ENCODE measurements at places on chromosomes 6 and 20.

DNA sequence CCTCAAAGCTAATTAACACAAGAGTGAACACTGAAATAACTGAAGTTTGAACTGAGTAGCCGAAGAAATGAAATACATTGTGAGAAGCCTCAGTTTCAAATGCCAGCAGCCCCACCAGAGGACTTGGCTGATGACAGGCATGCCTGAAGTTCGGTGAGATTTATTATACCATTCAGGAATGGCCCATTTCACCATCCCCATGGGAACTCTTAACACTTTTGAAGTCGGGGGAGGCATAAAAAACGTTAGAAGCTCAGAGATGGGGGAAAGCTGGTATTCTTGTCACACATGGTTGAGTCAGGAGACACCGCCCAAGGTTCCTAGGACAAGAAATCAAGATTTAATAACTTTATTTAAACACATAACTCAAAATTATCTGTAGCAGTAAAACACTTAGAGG, 17.6 kb upstream of the SLC22A3 start:
- DNase-seq: no peak

DNA sequence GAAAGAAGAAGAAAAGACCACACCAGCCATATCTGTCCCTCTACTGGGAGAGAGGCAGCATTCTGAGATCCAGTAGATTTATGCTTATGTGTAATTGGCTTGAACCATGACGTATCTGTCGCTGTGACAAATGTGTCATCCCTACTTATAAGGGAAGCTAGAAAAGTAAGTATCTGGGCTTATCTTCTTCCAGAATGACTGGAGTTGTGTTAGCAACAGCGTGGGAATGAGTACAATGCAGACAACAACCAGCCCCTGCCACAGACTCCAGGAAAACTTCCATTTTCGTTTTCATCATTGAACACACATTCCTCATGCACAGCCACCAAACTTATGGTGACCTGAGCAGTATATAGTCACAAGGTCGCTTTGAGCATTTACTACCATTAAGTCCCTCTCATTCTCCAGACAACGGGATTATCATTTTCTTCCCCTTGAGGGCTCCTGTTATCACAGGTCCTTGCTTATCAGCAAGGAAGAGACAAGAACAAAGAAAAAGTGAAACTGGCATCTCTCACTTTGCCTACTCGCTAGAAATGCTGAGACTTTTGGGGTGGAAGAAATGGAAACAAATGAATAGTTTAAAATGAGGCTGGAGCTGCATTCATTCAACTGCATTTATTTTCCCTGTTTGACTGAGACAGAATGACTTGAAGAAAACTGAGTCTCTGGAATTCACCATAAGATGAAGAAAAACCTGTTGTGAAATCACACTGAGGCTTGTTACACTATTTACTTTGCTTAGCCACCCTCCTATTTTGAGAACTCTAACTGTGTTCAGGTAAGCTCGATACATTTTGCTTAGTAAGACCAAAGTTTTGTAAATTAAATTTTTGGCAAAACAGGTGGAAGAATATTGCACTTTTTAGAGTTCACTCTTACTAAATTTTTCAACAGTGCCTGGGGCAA, 149.3 kb upstream of the FOXQ1 start:
- no peak for DNase-seq

- DNase-seq: no peak
Measured at GRCh38 chr6:31943742-31944141, 2.2 kb upstream of the CFB start.

DNA sequence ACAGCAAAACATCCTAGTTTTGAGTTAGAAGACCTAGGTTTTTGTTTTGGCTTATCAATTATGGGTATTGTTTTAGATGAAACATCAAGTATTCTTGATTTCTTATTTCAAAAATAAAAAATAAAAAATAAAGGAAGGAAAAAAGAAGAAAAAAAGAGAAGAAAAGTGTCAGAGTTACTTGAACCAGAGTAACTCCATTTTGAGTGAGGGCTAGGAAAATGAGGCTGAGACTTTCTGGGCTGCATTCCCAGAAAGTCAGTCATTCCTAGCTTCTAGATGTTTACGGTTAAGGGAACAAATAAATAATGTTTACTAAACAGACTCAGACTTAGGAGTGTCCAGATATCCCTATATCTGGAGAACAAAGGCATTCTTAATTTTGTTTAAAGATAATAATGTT, 45.3 kb upstream of the HFE start:
- no peak for DNase-seq

- DNase-seq: no peak
Measured at GRCh38 chr6:99573980-99574617, 5.6 kb upstream of the CCNC start.

DNA sequence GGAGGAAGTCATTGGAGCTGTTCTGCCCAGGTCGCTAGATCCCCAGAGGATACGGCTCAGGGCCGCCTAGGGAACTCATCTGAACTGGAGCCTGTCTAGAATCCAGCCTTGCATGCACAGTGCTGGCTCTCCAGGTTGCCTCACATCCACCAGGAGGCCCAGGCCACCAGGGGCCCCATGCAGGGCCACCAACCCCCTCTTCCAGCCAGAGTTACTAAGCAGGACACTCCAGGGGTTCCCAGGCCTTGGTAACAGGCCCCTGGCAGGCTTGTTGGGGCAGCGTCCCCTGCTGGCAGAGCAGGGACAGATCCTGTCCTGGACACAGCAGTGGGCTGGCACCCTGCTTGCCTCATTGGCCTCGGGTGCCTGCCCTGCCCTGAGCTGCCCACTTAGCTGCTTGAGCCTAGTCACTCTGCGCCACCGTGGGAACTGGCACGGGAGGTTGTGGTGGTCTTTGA, 35.3 kb downstream of the EFCAB8 start:
- DNase-seq: no peak

GRCh38 chr6:81940451-81940985, 188.0 kb upstream of the TENT5A start:
- no peak for DNase-seq

DNA sequence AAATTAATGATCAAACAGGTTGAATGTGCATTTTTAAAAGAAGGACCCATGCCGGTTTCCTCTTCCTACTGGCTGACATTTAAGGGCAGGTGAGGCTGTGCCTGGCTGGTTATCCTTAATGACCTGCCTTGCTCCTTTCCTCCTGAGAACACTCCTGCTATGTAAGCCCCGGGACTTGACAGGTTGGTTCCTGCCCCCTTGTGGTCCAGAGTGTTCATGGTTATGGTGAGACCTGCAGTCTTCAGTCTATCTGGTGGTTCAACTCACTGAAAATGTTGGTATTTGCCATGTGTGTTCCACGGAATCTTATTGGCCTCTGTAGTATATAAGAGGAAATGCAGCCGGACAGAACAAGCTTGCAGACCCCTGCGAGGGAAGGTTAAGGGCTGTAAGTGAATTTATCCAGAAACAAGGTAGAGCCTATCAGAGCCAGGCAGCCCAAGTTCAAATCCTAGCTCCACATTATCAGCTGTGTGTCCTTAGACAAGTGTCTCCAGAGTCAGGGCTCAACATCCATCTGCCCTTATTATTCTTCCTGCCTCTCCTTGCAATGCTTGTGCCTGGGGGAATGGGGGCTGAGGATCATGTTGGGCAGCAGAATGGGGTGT, 5.2 kb upstream of the BPIFA3 start:
- peak; percentile 34 for DNase-seq

GRCh38 chr20:62922451-62922921, 3.8 kb downstream of the DIDO1 start:
- DNase-seq: no peak

DNA sequence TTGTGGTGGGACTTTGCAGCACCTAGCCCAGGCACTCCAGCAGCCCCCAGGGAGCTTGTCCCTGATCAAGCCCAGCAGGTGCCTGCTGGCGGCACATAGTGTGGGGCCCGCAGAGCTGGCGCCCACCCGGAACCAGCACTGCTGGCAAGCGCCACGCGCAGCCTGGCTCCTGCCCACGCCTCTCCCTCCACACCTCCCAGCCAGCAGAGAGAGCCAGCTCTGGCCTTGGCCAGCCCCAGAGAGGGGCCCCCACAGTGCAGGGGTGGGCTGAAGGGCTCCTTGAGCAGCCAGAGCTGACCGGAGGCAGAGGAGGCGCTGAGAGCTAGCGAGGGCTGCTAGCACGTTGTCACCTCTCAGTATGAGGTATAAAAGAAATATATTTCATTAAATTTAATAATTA, 716.5 kb upstream of the MAP3K7 start:
- no peak for DNase-seq

- no peak for DNase-seq
Measured at GRCh38 chr20:4913147-4913546, 88.2 kb downstream of the SLC23A2 start.

GRCh38 chr20:39298571-39299506, 336.7 kb downstream of the DHX35 start:
- DNase-seq: no peak

DNA sequence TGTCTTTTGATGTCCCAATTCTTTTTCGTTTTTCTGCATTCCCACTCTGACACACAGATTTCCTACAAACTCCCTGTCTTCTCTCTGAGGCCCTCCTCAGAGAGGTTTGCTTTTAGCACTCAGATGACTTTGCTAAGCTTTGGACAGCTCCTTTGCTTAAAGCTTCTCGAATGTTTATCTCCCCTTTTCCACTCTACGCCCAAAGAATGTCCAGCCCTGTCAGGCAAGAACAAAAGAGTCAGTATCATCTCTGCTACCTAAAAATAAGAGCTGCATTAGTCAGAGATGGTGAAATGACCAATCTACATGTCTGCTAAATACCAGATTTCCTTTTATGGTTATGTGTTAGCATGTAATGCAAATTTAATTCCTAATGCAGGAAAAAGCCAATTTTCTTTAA, 56.8 kb downstream of the PREP start:
- DNase-seq: no peak

- no peak for DNase-seq
Measured at GRCh38 chr20:22523499-22524392, 60.6 kb downstream of the FOXA2 start.

GRCh38 chr20:20343932-20344331, 24.0 kb upstream of the INSM1 start:
- DNase-seq: peak; percentile 25

- no peak for DNase-seq
Measured at GRCh38 chr6:45552536-45552935, 174.8 kb upstream of the SUPT3H start.

DNA sequence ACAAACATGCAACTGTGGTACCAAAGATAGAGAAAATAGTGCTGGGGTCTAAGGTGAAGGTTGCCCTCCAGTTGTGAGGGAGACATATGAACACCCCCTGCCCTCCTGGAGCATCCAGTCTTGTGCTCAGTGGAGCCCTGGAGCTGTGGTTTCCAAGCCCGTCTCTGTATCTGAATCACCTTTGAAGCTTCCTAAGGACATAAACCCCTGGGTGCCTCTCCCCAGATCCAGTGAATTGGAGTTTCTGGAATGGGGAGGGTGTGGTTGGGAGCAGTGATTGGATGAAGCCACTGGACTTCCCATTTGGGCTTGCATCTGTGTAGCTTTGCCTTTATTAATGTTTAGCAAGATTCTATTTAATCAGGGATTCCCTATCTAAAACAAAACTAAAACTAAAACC, 22.4 kb upstream of the E2F3 start:
- DNase-seq: no peak

- DNase-seq: no peak
Measured at GRCh38 chr6:44072452-44072958, 54.7 kb downstream of the MRPL14 start.

DNA sequence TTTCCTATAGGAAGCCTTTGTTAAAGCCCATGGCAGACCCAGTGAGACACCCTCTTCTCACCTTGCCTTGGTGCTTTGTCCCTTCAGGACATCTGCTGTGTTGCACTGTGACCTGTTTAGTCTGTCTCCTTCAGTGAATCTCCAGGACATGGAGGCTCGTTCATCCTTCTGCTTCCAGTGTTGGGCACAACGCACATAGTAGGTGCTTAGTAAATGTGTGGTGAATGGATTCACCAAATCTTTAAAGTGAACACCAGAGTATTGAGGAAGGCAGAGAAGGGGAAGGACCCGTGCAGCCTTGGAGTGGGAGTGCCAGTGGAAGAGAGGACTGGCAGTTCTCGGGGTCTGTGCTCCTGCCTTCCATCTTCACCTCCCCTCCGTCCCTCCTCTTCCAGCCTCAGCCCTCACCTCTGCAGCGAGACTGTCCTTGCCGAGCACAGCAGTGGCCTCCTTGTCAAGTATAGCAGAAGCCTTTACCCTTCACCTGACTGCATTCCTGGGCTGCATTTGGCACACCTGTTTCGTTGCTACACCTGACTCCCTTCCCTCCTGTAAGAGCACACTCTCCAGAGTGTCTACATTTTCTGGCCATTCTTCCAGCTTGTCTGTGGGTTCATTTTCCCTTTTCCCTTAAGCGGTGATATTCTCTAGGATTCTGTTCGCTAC, 49.2 kb downstream of the ARID1B start:
- DNase-seq: no peak

DNA sequence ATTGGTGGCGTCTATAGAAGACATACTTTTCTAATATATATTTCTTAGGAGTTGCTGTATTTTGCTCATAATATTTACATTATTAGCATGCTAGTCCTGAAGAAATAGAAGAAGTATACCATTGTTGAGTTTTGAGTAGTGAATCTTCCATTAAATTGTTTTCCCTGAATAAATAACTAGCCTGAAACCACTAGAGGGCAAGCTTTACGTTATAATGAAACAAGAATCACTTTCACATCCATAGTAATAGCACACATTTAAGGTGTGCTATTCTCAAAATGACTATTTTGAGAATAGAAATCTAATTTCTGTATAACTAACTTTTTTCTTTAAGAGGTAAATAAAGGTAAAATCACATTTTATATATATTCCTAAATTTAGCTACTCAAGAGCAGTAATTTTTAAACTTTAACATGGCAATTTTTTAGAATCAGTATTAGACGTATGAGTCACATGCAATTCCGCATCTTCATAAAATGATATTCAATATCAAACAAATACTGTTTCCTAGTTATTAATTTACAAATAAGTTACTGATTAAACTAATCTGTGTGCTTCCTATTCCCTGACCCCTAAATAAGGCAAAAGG, 213.2 kb upstream of the MANEA start:
- peak; percentile 10 for DNase-seq

DNA sequence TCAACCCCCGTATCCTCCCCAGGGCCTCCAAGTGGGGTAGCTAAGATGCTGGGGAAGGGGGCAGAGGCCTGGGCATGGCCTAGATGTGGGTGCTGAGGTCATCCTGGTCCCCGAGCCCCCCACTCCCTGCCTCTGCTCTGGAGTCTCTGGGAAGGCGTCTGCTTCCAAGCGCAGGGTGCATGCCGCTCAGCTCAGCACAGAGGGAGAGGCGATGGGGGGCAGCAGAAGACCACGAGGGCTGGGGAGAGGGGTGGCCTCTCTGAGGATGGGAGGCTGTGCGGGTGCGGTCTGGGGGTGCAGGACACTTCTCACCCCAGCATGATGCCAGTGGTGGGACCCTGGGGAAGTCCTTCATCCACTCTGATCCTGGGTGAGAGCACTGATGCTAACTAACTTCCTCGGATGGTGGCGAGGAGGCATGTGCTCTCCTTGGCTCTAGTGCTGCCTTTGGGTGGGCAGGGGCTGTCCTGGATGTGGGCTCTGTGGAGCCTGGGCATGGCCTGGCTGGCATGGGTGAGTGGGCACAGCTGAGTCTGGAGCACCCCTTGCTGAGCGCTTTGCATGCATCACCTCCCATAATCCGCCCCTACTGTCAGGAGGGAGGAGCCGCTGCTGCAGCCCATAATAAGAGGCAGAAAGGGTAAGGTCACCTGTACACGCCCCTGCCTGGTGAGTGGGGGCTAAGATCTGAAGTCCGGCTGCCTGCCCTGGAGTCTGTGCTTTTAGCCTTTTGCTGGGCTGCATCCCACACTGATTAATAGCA, 34.7 kb downstream of the EFCAB8 start:
- no peak for DNase-seq

GRCh38 chr6:96899019-96899418, 1.3 kb upstream of the NDUFAF4 start:
- DNase-seq: no peak

GRCh38 chr20:61297986-61298385, 45.9 kb downstream of the CDH4 start:
- no peak for DNase-seq

Data from MV-4-11 (cell line).